Osteoblast (primary cell): ENCODE measurements at places on chromosomes 7 and 10. TPM values are rescaled to one million over a fixed set of nuclear protein-coding genes. Genes with fewer than 3 reads are reported as not detected.

- DNase-seq, result no peak
Observed at GRCh38 chr10:34504534-34504933, 310.6 kb downstream of the PARD3 start.

DNA sequence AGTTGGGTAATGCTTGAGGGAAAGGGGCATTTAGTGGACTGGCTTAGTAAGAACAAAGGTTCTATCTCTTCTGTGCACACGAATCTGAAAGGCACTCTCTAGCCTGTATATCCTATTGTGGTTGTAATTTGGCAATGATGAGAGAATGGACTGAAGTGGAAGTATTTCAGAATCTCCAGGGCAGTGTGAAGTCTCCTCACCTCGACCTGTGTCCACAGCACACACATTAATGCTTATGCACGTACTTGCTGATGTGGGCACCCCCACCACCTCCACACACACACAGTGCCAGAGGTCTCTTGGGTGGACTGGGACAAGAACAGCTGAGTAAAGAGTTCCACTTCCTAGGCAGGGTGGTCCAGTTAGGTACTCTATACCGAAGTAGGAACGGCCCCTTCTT, 6.9 kb downstream of the SMC3 start:
- DNase-seq, result no peak

- DNase-seq, result no peak
Observed at GRCh38 chr10:62662486-62662885, 142.0 kb upstream of the ADO start.

- DNase-seq, result no peak
Observed at GRCh38 chr7:48280100-48280499, 108.8 kb downstream of the ABCA13 start.

GRCh38 chr10:71924771-71925170, 39.4 kb upstream of the CHST3 start:
- DNase-seq, result no peak

Gene TAS2R41
- total RNA-seq, result not detected in 2 replicates

GRCh38 chr7:137073571-137074325, 205.3 kb downstream of the CHRM2 start:
- no peak for DNase-seq

DNA sequence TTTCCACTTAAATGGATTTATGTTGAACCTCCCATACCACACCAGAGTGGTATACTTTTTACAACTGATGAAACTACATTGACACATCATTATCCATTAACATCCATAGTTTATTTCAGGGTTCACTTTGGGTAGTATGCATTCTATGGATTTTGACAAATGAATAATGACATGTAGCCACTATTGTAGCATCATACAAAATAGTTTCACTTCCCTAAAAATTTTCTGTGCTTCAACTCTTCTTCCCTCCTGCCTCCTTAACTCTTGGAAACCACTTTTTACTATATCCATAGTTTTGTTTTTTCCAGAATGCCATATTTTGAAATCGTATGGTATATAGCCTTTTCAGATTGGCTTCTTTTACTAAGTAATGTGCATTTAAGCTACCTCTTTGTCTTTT, 199.5 kb upstream of the TMEM196 start:
- DNase-seq, result no peak

DNA sequence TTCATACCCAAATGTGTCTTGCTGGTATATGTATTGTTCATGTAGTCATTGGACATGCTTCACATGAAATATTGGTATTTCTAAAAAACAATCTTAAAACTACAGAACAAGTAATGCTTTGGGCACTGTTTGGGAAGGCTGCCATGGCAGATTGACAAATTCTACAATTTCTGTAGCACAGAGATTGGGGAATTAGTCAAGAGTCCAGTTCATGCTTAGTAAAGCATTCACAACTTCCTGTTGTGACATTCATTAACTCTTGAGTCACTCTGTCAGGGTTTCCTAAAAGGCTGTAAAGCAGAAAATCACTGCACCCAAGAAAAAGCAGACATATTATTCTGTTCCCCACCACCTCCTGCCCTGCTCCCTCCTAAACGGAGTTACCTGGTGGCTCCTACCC, 398.9 kb downstream of the PHTF2 start:
- DNase-seq, result peak; percentile 89

Gene HOXA4
- 0.72 and 1.2 TPM in 2 replicates for total RNA-seq

DNA sequence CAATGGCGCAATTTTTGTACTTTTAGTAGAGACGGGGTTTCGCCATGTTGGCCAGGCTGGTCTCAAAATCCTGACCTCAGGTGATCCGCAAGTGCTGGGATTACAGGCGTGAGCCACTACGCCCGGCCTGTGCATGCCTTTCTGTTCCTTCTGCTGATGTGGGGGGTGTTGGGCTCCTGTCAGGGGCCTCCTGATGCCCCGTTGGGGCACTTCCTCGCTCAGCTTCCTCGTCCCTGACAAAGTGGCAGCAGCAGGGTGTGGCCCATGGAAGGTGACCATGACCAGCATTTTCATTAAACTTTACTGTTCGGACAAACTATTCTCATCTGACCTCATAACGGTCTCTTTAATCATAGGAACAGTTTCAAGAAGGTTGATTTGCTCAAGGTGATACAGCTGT, 69.4 kb downstream of the TBXAS1 start:
- DNase-seq, result no peak

GRCh38 chr7:151833691-151834090, 43.2 kb downstream of the PRKAG2 start:
- no peak for DNase-seq

DNA sequence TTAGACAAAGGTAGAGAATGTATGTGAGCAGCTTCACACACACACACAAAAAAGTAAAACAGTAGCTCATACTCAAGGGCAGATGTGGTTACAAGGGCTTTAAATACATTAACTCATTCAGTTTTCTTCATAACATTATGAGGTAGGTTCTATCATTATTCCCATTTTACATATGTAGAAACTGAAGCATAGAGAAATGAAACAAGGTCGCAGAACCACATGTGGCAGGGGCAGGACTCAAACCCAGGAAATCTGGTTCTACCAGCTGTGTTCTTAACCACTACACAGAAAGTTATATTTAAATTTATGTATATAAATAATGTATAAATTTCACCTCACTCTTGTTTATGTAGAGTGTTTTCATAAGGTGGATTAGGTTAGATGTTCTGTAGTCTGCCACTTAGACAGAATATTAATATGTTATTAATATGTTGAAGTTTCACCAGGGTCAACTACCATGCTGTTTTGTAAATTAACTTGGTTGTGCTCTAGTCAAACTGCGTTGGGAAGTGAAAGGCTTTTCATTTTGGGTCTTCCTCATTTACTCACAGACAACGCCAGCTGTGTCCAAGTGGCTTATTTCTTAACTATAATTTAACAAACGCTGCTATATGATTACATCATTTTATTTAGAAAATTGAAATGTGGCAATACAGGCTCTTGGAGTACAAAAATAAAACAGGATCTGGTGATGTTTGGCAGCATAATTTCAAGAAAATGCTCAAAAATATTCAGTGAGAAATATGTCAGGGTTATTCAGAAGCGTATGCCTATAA, 138.4 kb downstream of the MDFIC start:
- no peak for DNase-seq

Gene CALHM3
- total RNA-seq, result not detected in 2 replicates

DNA sequence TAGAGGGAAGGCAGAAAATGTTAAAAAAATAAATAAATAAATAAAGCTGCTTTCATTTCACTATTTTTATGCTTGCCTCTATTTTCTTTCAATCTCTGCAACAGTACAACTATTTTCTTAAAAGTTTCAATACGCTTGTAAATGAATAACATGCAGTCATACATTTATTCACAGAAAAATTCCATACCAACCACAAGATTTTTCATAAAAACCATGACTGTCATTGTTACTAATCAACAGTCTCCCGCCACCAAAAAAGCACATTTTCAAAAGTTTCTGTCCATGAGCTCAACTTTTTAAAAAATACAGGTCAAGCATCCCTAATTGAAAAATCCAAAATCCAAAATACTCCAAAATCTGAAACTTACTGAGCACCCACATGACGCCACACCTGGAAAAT, 5.3 kb downstream of the PARD3 start:
- DNase-seq, result no peak

DNA sequence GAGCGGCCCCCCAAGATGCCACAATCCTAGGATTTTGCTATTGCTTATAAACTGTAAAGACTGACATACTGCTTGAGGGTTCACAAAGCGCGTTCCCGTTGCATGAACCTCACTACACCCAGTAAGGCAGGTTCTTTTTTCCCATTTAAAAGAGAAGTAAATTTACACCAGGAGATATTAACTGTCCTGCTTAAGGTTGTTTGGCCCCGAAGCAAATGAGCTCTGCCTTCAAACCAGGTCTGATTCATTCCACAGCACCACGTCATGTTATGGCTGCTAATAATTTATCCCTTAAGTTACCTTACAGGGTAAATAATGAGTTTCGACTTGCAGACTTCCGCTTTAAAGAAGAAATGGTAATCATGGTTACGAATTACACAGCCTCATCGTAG, 559 bp upstream of the FKBP14 start:
- DNase-seq, result no peak

Gene ANKRD22
- under 0.01 TPM in 2 replicates for total RNA-seq

DNA sequence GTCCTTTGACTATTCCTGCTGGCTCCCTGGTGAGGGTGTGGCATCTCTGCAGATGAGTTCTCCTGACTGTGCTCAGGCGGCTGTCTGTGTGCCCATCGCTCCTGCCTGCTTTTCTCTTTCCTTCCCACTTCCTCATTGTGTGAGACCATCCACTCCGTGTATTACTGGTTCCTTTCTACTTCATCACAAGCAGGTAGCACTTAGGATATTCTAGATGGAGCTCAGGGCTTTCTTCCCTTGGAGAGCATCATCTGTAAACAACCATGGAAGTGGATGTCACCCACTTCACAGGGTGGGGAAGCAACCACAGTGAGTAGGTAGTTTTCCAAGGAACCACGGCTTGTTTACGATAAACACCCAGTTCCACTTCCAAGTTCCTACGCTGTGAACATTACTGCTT, 15.7 kb downstream of the DNAJB6 start:
- no peak for DNase-seq

- DNase-seq, result peak; percentile 71
Observed at GRCh38 chr10:43212043-43212721, 54.7 kb downstream of the RASGEF1A start.

Gene NUTM2D
- total RNA-seq, result 1.5 and 1.8 TPM in 2 replicates

Gene OR2A1
- 0.29 and 0.36 TPM in 2 replicates for total RNA-seq

DNA sequence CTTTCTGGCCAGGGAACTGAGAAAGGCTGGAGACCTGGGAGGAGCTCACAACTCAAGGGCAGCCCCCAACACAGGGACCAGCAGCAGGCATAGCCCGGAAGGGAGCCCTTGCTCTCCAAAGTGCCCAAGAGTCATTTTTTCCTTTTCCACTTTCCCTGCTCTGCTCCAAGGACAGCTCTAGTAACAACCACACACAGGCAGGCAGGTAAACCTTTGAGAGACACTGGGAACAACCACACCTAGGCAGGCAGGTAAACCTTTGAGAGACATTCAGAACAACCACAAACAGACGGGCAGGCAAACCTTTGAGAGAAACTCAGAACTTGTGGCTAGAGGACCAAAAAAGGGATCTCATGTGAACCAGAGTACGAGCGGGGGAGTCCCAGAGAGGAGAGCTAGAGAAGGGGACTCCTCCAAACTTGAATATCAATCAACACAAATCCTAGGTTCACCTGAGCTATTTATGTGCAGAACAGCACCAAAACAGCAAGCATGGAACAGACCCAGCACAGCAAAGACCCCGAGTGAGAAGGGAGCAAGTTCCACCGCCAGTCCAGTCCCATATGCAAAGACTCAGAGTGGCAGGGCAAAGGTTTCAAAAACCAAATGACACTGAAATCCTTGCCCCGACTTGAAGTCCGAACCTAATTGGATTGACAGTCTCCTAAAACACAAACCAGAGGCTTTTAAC, 33.6 kb upstream of the GUSB start:
- no peak for DNase-seq

Gene ZNF488
- under 0.01 and 0.29 TPM in 2 replicates for total RNA-seq

Gene LAMB1
- total RNA-seq, result 410 and 488 TPM in 2 replicates

Gene KLLN
- total RNA-seq, result 0.59 and 0.72 TPM in 2 replicates

DNA sequence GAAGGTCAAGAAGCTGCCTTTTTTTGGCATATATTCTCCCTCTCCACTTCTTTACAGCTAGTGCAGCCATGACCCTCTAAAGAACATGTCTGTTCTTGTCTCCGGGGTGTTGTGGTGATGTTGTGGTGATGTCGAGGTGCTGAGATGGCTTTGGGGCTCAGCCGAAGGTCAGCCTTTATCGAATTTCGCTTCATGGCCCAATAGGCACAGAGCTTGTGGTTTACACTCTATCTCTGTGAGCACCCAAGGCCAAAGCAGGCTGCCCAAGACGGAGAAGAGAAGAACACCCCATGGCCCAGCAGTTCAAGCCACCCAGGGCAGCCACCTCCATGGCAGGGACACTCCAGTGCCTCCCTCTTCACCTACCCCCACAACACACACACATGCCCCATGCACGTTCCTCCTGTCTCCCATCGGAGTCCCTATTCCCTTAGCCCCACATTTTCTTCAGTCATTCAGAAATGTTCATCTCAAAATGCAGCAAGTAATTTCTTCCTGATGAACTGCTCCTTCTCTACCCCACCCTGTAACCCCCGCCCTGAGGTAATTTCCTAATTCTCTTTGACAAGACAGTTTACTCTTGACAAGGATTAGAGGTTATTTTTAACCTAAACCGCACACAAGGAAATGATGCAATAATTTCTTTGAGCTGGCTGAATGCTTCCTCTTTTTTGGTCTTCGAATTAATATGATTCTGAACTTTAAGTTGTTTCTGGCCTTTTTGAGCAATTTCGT, 18.6 kb upstream of the ADRB1 start:
- DNase-seq, result no peak

- no peak for DNase-seq
Observed at GRCh38 chr7:50409856-50410745, 40.0 kb downstream of the FIGNL1 start.

GRCh38 chr10:80460399-80461207, 6.5 kb downstream of the TSPAN14 start:
- DNase-seq, result peak; percentile 87

Gene TRPV5
- not detected in 2 replicates for total RNA-seq

DNA sequence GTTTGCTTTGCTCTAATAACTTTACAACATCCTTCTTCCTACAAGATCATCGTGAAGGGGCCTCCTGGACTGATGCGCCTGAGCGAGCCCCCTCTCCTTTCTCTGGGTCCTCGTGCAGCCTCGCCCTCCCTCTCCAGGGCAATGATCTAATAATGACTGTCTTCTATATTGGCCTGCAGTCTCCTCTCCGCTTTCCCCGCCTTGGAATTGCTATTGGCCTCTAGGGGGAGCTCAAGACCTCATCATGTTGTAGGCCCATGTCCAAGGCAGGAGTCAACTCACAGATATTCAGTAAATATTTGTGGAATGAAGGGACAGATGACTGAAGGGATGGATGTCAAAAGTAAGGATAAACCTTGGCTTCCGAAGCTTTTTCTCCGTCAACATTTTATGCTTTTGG, 1180.3 kb downstream of the TYW1 start:
- peak; percentile 57 for DNase-seq

- peak; percentile 63 for DNase-seq
Observed at GRCh38 chr10:45374350-45375052, 485 bp downstream of the ALOX5 start.

DNA sequence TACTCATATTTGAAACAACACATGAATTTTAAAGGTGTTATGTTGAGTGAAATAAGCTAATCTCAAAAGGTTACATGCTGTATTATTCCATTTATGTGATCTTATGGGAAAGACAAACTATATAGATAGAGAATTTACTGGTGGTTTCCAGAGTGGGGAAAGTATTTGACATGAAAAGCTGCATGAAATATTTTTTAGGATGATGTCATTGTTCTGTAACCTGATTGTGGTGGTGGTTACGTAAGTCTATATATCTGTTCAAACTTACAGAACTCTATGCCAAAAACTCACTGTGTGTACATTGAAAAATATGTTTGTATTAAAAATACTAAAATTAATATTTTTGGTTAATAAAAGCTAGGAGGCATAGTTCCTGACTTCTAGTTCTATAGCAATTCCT, 453.0 kb downstream of the SORCS3 start:
- DNase-seq, result no peak
